EL (cell line): ENCODE measurements at places on chromosomes 11 and 22.

DNA sequence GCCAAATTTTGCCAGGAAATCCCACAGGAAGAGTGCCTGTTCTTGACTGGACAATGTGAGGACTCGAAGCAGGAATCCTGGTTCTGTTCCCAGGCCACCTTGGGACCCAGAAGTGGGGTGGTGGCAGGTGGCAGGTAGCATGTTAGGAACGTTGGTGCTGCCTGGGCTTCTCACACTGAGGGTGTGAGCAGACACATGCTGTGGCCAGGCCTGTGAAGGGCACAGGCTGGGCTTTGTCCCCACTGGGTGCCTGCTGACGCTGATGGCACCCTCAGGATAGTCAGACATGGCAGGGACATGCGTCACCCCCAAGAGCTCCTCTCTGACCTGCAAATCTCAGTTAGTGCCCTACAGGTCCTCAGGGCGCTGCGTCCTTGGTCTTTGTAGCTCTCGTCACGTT, 21.1 kb upstream of the NECTIN1 start:
- DNase-seq = no peak

DNA sequence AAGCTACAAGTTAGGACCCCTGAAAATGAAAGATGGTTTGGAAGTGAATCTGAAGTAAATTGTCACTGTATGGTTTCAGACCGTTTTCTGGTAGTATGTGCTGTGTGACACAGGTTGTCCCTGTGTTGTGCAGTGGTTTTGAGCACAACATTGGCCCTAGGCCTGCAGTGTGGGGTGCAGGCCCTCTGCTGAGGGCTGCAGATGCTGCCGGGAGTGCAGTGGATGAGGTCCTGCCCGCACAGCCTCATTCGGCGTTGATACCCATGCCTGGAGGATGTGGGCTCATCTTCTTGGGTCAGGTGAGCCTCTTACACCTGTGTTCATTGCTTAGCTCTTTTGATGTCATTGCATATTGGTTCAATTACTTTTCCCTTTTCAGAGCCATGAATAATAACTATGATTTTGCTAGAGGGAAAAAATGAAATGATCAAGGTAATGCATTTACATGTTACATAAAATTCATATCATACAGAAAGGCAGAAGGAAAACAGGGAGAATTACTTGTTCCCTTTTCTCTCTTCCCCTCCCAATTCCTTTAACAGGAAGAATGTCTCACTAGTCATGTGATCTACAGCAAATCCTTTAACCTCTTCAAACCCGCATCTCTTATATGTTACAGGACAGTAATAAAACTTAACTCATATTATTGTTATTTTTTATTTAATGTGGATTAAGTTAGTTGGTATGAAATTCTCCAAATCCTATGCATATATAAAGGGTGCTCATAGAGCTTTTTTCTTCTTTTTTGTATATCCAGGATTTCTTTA, 48.7 kb downstream of the PTPRJ start:
- DNase-seq = no peak

DNA sequence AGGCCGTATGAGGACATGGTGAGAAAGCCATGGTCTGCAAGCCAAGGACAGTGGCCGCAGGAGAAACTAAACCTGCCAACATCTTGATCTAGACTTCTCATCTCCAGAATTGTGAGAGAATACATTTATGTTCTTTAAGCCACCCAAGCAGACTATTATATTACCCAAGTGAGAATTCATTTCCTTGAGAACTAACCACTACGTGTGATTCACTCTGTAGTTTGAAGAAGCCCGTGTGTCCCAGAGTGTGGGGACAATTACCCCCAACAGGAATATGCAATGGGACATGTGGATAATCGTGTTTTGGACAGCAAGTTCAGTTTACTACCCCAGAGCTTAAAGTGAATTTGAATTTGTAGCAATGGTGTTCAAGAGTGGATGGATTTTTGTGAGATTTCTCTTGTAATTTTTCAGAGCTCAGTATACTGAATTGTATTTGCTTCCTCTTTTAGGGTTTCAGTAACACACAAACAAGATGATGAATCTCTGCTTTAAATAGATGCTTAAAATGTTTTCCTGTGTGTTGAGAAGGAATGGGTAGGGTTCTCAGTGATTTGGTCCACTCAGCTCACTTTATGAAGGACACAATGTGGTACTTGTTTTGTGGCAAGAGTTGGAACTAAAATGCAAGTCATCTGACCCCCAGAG, 100.0 kb upstream of the ARHGAP20 start:
- no peak for DNase-seq

- peak; percentile 79 for DNase-seq
Measured at GRCh38 chr22:20130731-20131596, 640 bp upstream of the ZDHHC8 start.

DNA sequence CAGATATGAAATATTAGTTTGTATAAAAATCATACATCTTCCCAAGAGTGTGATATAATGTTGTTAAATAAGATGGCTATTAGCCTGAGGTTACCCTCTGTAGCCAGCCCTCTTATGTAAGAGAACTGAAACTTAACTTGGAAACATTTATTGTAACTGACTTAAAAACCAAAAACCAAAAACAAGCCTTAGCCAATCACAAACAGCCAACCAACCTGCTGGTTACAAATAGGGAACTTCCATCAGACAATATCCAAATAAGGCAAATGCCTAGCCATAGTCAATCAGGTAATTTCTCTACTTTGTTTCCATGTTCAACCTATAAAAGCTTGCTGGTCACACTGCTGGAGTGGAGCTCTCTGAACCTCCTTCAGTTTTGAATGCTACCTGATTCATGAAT, 14.1 kb downstream of the KBTBD3 start:
- DNase-seq = no peak

GRCh38 chr11:113977701-113978100, 2.8 kb downstream of the HTR3A start:
- DNase-seq = no peak

- no peak for DNase-seq
Measured at GRCh38 chr22:36344106-36344827, 43.5 kb downstream of the MYH9 start.

GRCh38 chr11:87428266-87428665, 390.5 kb downstream of the TMEM135 start:
- peak; percentile 87 for DNase-seq

GRCh38 chr22:32522237-32522636, 47.6 kb downstream of the FBXO7 start:
- no peak for DNase-seq

GRCh38 chr11:73244589-73245240, 26.6 kb downstream of the P2RY2 start:
- DNase-seq = no peak

DNA sequence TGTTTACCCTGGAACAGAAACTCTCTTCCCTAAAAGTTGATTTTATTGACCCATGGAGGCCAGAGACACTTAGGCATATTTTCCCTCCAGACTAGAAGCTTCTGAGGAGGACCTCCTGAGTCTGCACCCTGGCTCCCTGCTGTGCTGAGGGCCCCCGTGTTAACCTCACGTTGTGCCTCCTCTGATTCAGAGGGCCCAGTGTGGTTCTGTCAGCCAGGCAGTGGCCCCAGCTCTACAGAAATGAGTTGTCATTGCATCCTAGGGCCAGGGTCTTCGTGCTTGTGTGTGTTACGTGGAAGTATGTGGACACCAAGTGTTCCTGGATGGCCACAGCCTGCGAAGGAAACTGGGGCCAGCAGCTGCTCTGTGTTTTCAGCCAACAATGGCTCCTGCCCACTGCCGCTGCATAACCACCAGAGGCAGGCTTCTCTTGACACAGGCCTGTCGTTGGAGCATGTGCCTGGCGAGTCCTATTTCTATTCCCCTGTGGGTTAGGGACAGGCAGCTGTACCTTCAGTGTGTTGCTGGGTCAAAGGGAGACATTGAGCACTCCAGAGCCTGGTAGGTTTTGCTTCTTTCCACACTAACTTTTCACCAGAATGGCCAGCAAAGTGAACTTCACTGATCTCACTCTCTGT, 44.5 kb downstream of the MED15 start:
- DNase-seq = no peak

DNA sequence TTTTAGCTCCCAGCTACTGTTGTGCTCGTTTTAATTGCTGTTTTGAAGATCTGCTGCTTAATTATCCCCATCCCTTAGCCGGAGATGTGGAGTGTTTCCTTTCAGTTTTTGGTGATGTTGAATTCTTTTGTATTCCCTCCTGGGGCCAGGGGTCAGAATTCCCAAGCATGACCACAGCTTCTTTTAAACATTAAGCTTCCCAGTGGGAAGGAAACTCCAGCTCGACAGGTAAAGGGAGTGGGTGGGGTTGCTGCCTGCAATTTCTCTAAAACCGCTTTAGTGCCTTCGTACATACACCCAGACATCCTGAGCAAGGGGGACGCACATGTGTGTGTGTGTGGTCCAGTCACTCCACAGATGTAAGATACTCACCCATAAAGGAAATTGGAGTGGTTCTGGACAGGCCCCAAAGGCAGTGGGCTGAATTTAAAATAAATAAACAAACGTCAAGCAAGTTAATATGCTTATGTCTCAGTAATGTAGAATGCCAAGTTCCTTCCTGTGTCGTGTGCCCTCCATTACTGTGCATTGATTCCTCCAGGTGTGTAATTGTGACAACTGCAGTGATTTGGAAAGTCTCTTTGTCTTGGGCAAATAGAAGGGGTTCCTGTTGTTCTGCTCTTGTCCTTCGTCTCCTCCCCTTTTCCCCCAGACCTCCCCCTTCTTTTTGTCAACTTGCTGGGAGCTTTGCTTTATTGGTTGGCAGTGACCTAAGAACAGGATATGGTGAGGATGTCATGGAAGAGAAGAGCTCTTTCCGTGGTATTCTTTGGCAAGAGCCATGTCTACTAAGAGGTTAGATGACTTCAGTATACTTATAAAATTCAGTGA, 19.2 kb upstream of the ADSL start:
- peak; percentile 36 for DNase-seq

DNA sequence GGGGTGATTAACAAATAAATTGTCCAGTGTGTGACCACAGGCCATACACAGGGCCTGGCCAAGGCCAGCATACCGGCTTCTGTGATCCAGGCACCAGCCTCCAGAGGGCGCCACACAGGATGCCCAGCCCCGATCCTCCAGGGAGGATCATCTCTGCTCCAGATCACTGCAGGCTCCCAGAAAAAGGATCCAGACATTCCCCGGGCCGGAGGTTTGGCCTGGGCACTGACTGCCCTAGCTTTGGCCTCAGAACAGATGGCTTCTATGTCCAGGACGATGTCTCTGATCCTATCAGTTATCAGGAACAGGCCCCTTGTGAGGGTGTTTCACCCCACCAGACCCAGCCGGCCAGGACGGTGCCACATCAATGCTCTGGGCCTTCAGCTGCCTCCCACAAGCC, 74.5 kb upstream of the LMO1 start:
- peak; percentile 49 for DNase-seq

- DNase-seq = no peak
Measured at GRCh38 chr11:102438311-102439062, 14.1 kb downstream of the TMEM123 start.

DNA sequence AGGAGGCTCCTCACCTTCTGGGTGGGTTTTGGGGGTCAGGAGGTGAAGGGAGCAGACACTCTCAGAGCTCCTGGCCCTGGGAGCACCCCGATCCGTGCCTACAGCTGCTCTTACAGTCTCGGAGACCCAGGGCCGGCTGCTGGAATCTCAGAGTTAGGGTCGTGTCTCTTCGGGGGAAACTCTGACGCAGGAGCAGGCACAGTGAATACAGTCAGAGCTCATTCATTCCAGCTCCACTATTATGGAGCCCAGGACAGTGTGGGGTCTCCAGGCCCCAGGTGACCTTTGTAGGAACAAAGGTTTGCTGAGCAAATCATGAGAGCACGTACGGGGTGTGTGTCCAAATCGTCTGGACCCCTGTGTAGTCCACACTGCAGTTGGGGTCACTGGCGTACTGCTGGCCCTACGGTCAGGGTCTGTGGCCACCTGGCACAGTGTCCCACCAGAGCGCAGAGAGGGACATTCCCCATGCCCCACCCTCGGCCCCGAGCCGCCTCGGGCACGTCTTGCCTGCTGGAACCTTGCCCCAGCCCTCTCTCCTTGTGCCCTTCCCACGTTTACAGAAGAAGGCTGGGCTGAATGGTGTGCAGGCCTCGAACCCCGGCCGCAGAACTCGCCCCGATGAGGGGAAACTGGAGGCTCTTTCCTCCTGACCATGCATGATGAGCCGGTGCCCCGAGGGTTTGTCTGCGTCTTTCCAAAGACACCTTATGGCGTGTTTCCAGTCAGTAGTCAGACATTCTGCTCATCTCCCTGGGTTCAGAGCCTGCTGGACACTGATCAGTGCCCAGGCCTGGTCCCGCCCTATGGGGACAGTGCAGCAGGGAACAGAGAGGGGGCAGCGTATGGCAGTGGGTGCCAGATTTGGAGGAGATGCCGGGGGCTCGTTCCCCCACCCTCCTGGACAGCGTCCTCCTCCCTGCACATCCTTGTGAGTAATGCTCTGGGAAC, 1166.6 kb downstream of the BRD1 start:
- no peak for DNase-seq

GRCh38 chr11:103700622-103701021, 335.8 kb upstream of the DDI1 start:
- DNase-seq = peak; percentile 51

GRCh38 chr11:35174666-35175065, 35.7 kb downstream of the CD44 start:
- DNase-seq = peak; percentile 74

- DNase-seq = no peak
Measured at GRCh38 chr11:75351541-75351790, at the start of gene ARRB1. Gene ARRB1, minus strand, starts transcription at chr11:75351661. Its CDS starts 54 bp downstream, at chr11:75351607.

DNA sequence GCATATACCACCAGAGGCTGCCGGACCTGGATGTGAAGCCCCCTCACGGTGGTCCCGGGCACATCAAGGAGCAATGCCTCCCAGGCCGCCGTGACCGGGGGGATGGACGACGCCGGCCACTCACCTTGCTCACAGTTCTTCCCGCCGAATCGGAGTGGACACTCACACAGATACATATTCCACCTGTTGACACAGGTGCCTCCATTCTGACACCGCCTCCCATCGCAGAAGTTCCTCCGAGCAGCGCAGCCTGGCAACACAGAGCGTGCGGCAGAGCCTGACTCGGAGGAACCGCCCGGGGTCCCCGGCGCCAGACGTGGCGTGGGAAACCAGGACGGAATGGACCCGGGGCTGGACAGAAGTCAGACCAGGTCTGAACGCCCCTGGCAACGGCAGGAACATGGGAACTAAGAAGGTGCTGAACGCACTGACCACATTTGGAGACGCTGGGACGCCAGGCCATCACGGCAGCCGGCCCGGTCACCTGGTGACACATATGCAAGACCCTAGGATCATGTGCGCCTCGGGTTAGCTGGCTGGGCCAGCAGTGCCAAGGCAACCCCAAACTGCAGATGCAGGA, 74.2 kb downstream of the TRMU start:
- no peak for DNase-seq

- no peak for DNase-seq
Measured at GRCh38 chr11:19872512-19873145, 160.0 kb downstream of the NAV2 start.

- DNase-seq = no peak
Measured at GRCh38 chr11:61699737-61700160, 19.6 kb downstream of the DAGLA start.

DNA sequence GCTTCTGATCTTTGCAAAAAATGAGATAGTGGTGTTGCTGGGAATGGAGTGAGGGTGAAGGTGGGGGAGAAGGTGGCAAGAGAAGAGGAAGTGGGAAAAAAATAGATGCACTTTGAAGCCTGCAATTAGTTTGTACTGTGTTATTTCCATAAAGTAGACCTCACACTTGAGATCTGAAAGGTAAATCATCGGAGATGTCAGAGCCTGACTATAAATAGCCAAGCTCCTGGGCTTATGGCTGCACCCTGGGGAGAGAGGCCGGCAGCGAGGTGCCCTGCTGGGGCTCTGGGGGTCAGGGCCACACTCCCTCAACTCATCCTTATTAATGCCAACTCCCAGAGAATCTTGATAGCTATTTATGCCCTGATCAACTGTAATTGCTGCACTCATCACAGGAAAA, 134.4 kb downstream of the NXPE2 start:
- DNase-seq = no peak
